Stimulated activated CD8-positive, alpha-beta memory T cell treated with anti-CD3 and anti-CD28 coated beads, Interleukin-7, amount 100 ng/mL, for 24 hours (primary cell): ENCODE measurements at places on chromosomes 2 and 18.

GRCh38 chr2:71153585-71154224, 23.3 kb downstream of the MPHOSPH10 start:
- DNase-seq = no peak

- no peak for DNase-seq
Observed at GRCh38 chr18:74126684-74127655, 20.7 kb downstream of the FBXO15 start.

- no peak for DNase-seq
Observed at GRCh38 chr2:199458009-199458805, 468 bp upstream of the SATB2 start.

DNA sequence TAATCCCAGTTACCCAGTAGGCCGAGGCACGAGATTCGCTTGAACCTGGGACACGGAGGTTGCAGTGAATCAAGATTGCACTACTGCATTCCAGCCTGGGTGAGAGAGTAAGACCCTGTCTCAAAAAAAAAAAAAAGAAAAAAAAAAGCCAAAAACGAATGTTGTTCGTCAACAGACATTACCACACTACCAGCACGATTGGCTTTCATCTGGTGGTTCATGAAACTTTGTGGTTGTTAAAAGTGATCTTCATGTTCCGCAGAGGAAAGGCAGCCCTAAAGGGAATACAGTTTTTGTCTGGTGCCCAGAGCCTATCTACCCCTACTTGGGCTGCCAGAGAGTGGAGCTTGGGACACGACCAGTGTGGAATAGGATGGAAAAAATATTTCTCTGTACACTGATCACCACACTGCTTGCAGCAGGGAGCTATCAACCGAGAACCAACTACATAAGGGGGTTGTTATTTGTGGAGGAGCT, 13.6 kb upstream of the CXCR4 start:
- no peak for DNase-seq

DNA sequence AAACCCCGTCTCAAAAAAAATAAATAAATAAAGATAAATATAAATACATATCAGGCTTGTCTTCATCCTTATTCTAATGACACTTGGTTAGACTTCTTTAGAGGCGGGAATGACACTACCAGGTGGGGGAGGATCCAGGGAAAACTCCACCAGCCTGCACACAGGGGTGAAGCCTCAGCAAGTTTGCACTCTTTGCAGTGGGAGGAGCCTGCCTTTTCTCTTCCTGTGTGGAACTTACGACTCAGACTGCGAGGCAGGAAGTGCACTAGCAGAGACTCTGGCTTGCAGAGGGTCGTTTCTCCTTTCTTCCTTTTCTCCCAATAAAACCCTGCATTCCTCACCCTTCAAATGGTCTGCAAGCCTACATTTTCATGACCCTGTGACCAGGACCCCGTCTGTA, 153.6 kb upstream of the CBLN2 start:
- no peak for DNase-seq

GRCh38 chr2:99640635-99641151, 150.9 kb upstream of the REV1 start:
- DNase-seq = no peak

DNA sequence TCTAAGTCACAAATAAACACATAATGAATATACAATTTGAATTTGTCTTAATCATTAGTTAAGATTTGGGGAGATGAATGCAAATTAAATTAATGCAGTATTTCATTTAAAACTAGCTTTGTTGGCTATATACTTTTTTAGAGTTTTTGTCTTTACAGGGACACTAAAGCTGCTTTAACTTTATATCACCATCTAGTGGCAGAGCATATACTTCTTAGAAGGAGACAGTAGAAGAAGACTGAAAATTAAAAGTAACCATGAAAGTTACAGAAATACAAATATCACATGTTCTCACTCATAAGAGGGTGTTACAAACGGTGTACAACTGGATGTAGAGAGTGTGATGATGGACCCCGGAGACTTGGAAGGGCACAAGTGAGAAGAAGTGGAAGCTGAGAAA, 268.3 kb upstream of the NETO1 start:
- no peak for DNase-seq

GRCh38 chr2:25023333-25023732, 18.5 kb upstream of the EFR3B start:
- no peak for DNase-seq

- DNase-seq = no peak
Observed at GRCh38 chr2:205045706-205046105, 500.4 kb downstream of the PARD3B start.
